GM12891 (cell line): ENCODE measurements at places on chromosomes 6 and 20.

GRCh38 chr6:134295953-134296553, 21.9 kb downstream of the SGK1 start:
- DNase-seq, result no peak

- no peak for DNase-seq
Measured at GRCh38 chr6:74768120-74768519, 437.7 kb downstream of the COL12A1 start.

GRCh38 chr20:11379257-11380011, 538.3 kb upstream of the BTBD3 start:
- DNase-seq, result no peak

DNA sequence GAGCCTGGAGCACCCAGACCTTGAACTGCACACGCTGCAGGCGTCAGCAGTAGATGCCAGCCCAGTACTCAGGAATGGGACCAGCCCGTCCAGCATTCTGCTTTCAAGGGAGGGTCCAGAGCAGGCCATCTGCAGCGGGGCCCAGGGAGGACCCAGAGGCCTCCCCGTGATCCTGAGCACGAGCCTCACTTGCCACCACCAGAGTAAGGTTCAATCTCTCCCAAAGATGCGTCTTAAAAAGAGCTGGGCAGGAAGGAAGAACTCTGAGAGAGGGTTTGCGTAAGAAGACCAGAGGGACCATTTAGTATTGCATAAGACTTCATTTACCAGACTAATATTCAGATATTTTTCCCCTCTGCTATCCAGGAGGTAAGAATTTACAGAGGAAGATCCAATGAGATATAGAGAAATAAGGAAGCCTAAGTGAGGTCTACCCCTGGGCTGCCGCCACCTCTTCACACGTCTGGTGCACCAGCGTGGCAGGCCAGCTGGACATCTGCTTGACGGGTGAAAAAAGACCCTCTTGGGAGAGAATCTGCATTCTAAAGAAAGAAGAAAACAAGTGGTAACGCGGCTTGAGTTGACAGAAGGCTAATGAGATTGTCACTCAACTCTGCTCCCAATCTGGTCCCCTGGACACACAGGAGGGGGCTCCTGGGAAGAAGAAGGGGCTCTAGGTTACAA, 107.3 kb downstream of the PRND start:
- no peak for DNase-seq

- DNase-seq, result no peak
Measured at GRCh38 chr6:138945354-138945753, 42.7 kb downstream of the REPS1 start.

- no peak for DNase-seq
Measured at GRCh38 chr6:17061097-17061496, 40.8 kb upstream of the STMND1 start.

DNA sequence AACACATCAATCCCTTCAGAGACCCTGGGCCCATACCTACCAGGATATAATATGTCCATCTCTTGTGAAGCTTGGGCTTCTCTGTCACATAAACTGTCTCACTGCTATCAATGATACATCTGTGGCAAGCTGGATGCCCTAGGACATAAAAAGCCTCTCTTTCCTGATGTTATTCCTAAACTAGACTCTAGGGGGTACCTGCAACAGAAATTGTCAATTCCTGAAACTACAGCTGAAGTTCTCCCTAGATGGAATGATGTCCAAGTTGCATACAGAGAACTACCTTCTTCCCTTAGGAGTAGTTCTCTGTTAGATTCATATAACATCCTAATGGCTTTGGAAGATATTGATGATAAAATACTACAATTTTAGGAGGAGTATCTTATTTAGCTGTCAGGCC, 35.8 kb downstream of the TBX18 start:
- DNase-seq, result no peak

- no peak for DNase-seq
Measured at GRCh38 chr20:59240006-59240405, 60.4 kb upstream of the EDN3 start.

DNA sequence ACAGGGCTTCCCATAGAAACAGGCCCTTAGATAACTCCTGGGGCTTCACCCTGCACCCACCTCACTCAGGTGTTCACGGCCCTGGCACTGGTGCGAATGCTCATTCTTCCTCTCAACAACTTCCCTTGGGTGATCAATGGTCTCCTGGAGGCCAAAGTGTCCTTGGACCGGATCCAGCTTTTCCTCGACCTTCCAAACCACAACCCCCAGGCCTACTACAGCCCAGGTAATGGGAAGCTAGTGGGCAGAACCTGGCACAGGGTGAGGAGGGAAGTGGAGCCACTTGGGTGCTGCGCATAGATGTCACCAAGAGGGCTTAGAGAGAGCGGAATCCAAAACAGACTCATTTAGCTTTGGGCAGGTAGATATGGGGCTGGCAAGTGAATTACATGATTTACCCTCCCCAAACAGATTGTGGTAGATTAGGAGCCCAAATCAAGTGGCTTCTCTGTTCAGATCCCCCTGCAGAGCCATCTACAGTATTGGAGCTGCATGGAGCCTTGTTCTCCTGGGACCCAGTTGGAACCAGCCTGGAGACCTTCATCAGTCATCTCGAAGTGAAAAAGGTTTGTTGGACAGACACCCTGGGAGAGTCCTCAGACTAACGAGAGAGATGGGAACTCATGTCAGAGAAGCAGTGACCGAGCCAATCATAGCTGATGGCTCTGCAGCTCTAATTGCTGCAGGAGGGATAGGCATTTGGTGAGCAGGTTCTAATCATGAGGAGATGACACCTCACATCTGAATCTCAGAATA, 8.5 kb downstream of the ABCC10 start:
- no peak for DNase-seq

DNA sequence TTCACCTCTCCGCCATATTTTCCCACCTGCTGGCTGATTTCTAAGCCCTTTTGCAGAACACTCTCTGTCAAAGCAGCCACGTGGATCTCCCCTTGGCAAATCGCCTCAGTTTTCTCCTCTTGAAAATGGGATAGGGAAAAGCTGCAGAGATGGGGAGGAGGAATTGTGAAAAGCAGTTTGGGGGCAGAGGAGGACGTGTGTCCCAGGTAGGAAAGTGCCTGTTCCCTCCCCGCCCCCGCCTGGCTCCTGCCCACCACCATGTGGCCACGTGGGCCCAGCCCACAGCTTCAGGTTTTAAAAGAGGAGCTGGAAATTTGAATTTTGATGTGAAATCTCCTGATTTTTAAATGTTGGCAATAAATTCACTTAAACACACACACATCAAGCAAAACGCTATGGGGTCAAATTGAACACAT, 3.6 kb upstream of the CEBPB start:
- no peak for DNase-seq

DNA sequence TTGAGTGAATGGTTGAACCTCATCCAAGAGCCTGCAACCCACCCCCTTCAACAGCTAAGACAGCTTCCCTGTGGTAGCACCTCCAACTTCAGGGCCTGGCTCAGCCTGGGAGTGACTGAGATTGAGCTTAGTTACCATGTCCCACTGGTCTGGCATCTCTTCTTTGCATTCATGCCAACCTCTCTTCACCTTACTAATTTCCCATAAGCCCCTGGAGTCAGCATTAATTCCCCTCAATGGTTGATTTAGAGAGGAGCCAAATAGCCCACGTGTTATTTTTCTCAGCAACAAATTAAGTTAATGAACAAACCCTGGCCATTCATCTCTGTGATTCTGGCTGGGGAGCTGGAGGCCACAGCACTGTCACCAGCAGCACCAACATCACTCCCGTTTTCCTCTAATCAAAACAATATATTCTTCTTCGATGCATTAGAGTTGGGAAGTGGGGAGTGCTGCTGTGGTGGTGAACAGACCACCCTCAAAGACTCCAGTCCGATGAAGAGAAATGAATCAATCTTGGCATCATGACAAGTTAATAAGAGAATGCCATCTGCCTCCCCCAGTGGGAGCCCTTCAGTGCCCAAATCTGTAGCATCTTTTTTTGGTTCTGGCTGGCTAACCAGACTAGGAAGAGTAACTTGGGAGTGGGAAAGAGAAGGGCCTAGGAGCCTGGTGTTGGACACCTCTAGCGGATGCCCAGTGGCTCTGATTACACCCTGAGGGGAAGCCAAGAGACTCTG, 316.9 kb upstream of the RNF24 start:
- DNase-seq, result no peak
